ENCODE measurements at places on chromosomes 1 and 21. TPM values are rescaled to one million over a fixed set of nuclear protein-coding genes. Genes with fewer than 3 reads are reported as not detected.
A peak's percentile ranks its signal among the peaks of the same experiment; 100 is the strongest.

DNA sequence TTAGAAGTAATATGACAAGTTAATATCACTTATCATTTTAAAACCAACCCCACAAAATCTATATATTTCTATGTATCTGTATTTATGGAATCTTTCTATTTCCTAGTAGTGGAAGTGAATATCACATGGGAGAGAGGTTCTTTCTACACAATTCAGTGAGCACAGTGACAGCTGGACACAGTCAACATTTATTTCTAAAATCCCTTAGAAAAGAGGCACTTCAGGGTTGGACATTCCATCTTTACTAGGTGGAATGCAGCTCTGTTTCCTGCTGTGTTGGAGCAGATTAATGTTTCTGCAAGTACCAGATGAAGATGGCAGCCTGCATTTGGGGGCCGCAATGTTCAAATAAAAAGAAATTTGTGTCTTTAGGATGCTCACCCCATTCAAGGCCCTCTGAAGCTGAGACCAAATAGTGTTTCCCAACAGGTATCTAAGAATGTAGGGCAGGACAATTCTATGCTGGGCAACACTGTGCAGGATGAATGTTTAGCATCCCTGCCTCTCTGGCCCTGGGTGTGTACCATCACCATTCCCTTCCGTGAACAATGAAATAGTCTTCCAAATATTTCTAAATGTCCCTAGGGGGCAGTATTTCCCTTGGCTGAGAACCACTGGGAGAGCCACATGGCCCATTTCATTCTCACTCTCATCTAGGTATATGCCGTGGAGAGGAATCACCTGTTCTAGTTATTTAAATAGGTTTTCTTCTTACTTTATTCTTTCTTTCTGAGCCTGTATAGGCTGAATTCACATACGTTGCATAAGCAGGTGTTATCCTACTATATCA is 394.8 kb downstream of the PRDM2 start:
- DNase-seq, result peak; percentile 9

DNA sequence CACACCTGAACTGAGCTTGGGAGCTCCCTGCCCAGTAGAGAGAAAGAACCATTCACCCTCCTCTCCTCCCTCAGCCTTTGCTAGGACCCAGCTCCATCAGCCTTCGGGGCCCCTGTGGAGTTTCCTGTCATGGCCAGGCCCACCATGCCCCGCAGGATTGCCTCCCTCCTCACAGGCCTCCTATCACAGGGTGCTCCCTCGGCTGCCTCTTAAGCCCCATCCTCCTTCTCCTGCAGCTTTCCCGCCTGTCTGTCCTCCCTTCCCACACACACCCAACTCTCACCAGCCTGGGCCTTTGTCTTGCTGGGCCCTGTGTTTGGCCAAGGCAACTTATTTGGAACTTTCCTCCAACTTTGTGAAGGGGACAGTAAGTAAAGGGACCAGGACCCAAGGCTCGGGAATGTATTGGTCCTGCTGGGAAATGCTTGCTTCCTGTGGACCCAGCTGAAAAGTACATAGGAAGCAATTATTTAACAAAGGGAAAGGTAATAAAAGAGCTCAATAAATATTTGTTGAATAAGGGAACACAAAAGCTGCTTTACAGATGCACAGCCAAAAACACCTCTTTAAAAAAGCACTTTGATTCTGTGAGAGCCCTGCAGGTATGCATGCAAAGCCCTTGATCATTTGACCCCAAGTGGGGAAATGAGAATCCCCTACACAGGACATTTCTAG is 31.6 kb upstream of the TENT5C start:
- DNase-seq, result no peak

GRCh38 chr21:43902441-43902840 is 37.4 kb downstream of the AGPAT3 start:
- DNase-seq, result no peak

- peak; percentile 29 for DNase-seq
Observed at GRCh38 chr1:172070055-172070454, 228.8 kb downstream of the DNM3 start.

DNA sequence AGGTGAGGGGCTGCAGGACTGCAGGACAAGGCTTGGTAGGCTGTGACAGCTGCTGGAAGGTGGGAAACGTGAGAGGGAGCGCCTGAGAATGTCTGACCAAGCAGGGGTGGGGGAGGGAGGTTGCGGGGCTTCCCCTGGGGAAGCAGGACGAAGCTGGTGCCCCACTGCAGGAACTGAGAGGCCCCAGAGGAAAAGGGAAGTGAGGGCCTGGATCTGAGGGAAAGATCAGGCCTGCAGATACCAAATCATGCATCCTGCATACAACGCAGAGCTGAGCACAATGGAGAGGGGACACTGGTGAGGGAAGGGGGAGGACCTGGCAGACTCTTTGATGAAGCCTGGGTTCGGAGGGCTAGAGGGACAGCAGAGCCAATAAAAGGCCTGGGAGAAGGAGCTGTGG is 65.7 kb upstream of the BACE2 start:
- no peak for DNase-seq

GRCh38 chr21:45141507-45141906 is 67.1 kb downstream of the ADARB1 start:
- DNase-seq, result no peak

DNA sequence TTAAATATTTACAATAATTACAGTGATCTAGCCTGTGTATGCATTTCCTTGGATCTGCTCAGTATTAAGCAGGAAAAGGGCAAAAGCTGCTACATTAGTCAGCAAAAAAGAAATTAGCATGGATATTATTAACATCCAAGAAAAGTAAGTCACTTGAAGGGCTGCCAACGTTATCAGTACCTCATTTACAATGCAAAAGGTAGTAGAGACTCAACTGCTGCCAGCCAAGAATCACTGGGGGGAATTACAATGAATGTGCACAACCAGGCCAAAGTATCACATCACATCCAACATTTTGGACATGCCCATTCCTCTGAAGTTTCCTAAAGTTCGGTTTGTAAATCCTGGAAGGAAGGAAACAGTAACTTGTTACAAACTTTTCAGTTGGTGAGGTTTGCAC is 1.9 kb downstream of the CNN3 start:
- DNase-seq, result peak; percentile 55

DNA sequence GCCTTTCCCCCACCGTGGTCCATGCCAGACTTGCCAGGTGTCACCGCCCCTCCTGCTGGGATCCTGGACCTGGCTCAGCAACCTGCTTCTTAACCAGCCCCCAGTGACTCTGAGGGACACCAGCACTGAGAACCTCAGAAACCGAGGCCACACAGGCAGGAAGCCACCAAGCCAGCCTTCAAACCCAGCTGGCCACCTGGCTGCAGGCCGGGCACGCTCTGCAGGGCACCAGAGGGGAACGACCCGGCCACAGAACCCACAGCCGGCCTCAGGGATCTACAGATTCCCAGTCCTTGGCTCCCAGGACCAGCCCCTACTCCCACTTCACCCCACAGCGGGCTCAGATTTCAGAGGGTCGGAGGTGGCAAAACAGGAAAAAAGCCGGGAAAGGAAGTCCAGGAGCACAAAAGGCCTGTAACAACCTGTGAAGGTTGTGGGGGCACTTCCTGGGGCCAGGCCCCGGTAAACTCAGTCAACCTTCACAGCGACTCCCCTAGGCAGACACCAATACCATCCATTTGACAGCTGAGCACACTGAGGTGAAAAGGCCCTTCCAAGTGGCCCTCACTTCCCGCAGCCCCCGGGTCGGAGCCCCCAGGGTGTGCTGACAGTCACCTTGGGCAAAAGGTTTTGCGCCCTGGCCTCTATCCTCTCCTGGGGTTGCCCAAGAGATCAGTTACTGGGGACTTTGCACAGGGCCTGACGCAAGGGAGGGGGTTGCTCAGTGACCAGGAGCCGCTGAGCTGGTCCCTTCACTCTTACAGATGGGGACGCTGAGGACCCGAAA is 14.1 kb downstream of the RUNX3 start:
- peak; percentile 7 for DNase-seq

DNA sequence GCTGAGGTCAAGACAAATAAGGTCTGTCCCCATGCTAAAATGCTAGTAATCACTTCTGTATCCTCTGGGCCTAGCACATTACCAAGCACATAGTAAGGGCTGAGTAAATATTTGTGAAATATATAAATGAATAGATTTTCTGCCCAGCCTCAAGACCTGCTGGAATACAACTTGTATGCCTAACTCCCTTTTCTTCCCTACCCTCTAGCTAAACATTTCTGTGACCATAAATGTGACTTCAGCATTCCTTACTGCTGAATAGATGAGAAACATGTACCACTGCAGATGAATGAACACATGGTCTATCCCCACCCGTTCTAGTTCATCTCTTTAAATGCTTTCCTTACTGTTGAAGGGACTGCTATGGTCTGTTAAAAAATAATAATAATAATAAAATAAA is 209.0 kb upstream of the HOOK1 start:
- peak; percentile 79 for DNase-seq

GRCh38 chr1:183588827-183589226 is 1.4 kb downstream of the NCF2 start:
- no peak for DNase-seq

Gene DNAH14
- 41.3 TPM for total RNA-seq

Gene FCRL6
- total RNA-seq, result not detected

Gene PPIAL4G
- total RNA-seq, result not detected

Gene LRRC38
- total RNA-seq, result not detected

Gene CCSAP
- 5.5 TPM for total RNA-seq

Data from renal cortical epithelial cell (primary cell).